ENCODE measurements at places on chromosomes 12 and 14. TPM values are rescaled to one million over a fixed set of nuclear protein-coding genes. Genes with fewer than 3 reads are reported as not detected.

DNA sequence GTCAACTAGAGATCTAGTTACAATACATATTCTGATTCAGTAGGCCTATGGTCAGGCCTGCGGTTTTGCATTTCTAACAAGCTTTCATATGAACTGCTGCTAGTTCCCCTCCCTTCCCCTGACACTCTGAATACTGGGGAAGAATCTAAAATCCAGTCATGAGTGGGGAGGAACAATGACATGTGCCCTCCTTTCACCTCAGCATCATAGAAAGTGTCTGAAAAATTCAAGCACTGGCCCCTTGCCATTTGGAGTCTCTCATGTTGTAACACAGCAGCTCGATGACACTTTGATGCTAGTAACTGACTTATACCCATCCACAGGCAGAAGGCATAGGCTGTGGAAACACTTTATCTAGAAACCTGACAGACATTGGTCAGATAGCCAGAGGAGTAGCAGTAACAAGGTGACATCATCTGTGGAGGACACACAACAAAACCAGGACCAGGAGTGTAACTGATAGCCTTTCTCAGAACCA lies 161.9 kb upstream of the RASSF8 start:
- H3K36me3 ChIP-seq: no peaks in the 10 kb centered on the region
- no peaks in the 10 kb centered on the region for H3K27me3 ChIP-seq
- H3K4me3 ChIP-seq: no peak overlapping the region
- DNase-seq: no peak
- H3K4me1 ChIP-seq: peaks cover 3% of the 10 kb centered on the region

- H3K27me3 ChIP-seq: no peaks in the 10 kb centered on the region
- H3K4me3 ChIP-seq: no peak overlapping the region
- H3K27ac ChIP-seq: no peak overlapping the region
- no peaks in the 10 kb centered on the region for H3K4me1 ChIP-seq
- DNase-seq: no peak
Measured at GRCh38 chr12:107645630-107646333, 39.8 kb upstream of the PWP1 start.

NKX2-1 gene
- not detected for total RNA-seq

GRCh38 chr12:32515137-32515873 lies 115.9 kb downstream of the FGD4 start:
- H3K4me1 ChIP-seq: no peaks in the 10 kb centered on the region
- no peaks in the 10 kb centered on the region for H3K27me3 ChIP-seq
- no peak overlapping the region for H3K4me3 ChIP-seq
- H3K27ac ChIP-seq: no peak overlapping the region
- no peaks in the 10 kb centered on the region for H3K36me3 ChIP-seq

DNA sequence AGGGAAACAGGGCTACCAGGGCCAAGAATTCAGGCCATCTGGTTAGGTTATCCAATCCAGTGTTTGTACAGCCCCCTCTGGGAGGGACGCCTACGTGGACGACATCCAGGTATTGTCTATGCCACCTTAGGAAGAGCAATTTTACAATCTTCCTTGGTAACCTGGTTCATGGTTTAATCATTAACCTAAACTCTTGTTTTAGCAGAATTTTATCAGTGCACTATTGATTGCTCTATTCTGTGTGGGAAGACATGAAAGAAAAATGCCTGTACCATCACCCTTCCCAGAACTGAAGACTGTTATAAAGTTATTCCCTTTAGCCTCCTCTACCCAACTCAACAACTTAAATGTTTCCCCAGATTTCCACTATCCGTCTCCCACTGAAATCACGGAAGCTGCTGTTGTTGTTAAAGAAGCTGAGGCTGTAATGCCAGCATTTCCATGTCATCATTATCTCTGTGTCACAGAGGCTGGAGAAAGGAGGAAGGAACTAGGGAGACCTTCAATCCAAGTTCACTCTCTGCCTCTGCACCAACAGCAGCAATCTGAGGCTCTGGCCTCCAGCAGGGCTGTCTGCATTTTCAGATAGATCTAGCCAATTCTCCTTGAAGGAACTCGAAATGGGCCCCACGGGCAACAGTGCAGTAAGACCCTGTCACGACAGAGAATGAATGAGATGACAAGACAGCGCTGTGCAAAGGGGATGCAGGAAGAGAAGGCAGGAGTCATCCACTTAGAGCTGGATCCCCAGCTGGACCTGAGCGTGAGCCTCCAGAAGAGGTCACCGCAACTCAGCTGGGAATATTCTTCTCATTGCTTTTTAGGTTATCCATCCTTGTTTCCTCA lies 183.4 kb upstream of the GZMB start:
- peak; percentile 27 for DNase-seq
- no peak overlapping the region for H3K4me3 ChIP-seq
- no peaks in the 10 kb centered on the region for H3K27me3 ChIP-seq
- H3K4me1 ChIP-seq: no peaks in the 10 kb centered on the region

DNA sequence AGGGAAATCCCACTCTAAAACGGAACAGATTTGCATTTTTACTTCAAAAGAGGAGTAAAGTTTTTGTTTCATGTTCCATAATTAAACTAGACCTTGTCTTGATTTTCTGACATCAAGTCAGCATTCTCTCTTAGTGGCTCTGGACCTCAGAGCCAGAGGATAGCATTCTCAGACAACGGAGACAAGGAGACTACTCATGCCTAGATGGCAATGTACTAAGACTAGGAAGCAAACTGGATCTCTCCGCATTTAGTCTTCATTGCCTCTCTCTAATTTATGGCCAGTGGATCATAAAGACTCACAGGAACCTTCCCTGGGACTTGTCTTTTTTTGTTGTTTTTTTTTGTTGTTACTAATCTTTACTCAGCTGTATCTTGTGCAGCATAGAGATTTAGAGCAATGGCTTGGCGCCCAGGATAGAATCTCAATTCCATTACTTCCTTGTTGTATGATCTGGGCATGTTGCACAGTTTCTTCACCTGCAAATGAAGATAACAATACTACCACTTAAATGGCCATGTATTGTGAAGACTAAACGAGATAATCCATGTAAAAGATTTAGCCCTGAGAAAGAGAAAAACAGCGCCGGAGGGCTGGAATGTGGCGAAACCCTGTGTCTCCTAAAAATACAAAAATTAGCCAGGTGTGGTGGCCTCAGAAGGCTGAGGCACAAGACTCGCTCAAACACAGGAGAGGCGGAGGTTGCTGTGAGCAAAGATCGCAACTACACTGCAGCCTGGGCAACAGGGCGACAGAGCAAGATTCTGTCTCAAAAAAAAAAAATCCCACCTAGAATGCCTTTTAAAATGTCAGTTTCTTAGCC lies 4.0 kb upstream of the GEMIN2 start:
- peaks cover 6% of the 10 kb centered on the region for H3K4me1 ChIP-seq
- H3K36me3 ChIP-seq: no peaks in the 10 kb centered on the region

GATC gene
- 20.0 TPM for total RNA-seq

- H3K27ac ChIP-seq: no peak overlapping the region
- H3K4me1 ChIP-seq: no peaks in the 10 kb centered on the region
- H3K27me3 ChIP-seq: peaks cover 11% of the 10 kb centered on the region
- DNase-seq: peak; percentile 61
Measured at GRCh38 chr12:49556391-49557186, 11.4 kb downstream of the MCRS1 start.

RTL1 gene
- total RNA-seq: not detected

NEDD8 gene
- total RNA-seq: 56.3 TPM

GRCh38 chr14:81519200-81520011 lies 14.2 kb downstream of the SEL1L start:
- no peak overlapping the region for H3K4me3 ChIP-seq
- peaks cover 13% of the 10 kb centered on the region for H3K4me1 ChIP-seq
- no peaks in the 10 kb centered on the region for H3K27me3 ChIP-seq
- peaks cover 20% of the 10 kb centered on the region for H3K36me3 ChIP-seq
- no peak for DNase-seq

GRCh38 chr14:68598621-68599447 lies 194.0 kb downstream of the ZFP36L1 start:
- peaks cover 21% of the 10 kb centered on the region for H3K4me1 ChIP-seq
- no peaks in the 10 kb centered on the region for H3K27me3 ChIP-seq
- no peaks in the 10 kb centered on the region for H3K36me3 ChIP-seq

GRCh38 chr12:3553681-3554370 lies 62.8 kb downstream of the PRMT8 start:
- H3K27me3 ChIP-seq: peaks cover 3% of the 10 kb centered on the region
- H3K4me1 ChIP-seq: no peaks in the 10 kb centered on the region
- no peaks in the 10 kb centered on the region for H3K36me3 ChIP-seq
- no peak for DNase-seq
- no peak overlapping the region for H3K27ac ChIP-seq
- no peak overlapping the region for H3K4me3 ChIP-seq

- H3K4me1 ChIP-seq: no peaks in the 10 kb centered on the region
- no peaks in the 10 kb centered on the region for H3K36me3 ChIP-seq
- no peaks in the 10 kb centered on the region for H3K27me3 ChIP-seq
- H3K27ac ChIP-seq: no peak overlapping the region
- no peak for DNase-seq
Measured at GRCh38 chr14:79325071-79325470, 886.2 kb downstream of the DIO2 start.

INHBC gene
- not detected for total RNA-seq

- H3K27ac ChIP-seq: no peak overlapping the region
- peaks cover 10% of the 10 kb centered on the region for H3K4me1 ChIP-seq
- DNase-seq: no peak
- peaks cover 7% of the 10 kb centered on the region for H3K27me3 ChIP-seq
- no peaks in the 10 kb centered on the region for H3K36me3 ChIP-seq
- no peak overlapping the region for H3K4me3 ChIP-seq
Measured at GRCh38 chr12:57049119-57049446, 846 bp downstream of the MYO1A start.

DNA sequence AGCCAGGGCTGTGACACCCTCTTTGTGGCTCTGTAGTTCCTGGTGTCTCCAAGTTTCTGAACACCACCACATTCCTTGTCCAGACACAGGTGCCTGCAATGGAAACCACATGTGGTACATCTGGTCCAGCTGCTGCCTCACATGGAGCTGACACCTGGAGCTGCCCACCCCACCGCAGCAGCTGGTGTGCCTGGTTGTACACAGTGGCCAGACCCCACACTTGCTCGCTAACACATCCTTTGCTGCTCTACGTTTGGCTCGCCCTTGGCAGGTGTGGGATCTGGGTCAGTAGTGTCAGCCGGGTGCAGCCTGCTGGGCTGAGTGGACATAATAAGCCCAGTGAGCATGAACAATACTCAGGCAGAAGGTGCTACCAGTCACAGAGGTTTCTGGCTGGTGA lies 198.9 kb downstream of the ADGRD1 start:
- H3K27ac ChIP-seq: no peak overlapping the region
- no peaks in the 10 kb centered on the region for H3K27me3 ChIP-seq
- DNase-seq: no peak
- H3K4me3 ChIP-seq: no peak overlapping the region
- no peaks in the 10 kb centered on the region for H3K36me3 ChIP-seq
- no peaks in the 10 kb centered on the region for H3K4me1 ChIP-seq

ETFRF1 gene
- total RNA-seq: 28.0 TPM

DNA sequence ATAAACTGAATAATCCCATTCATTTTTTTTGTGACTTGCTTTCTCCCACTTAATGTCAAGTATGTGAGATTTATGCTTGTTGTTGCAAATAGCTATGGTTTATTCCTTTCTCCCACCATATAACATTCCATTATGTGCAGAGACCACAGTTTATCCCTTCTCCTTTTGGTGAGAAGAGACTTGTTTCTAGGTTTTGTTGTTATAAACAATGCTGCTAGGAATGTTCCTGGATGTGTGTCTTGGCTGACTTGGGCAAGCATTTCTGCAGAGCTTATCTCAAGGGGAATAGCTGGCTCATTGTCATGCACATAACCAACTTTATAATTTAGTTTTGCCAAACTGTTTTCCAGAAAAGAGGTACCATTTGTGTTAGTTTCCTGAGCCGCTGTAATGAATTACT lies 47.6 kb upstream of the PPP1CC start:
- no peak overlapping the region for H3K27ac ChIP-seq
- no peaks in the 10 kb centered on the region for H3K4me1 ChIP-seq
- no peak for DNase-seq
- H3K27me3 ChIP-seq: no peaks in the 10 kb centered on the region

ASCL1 gene
- total RNA-seq: not detected

DNA sequence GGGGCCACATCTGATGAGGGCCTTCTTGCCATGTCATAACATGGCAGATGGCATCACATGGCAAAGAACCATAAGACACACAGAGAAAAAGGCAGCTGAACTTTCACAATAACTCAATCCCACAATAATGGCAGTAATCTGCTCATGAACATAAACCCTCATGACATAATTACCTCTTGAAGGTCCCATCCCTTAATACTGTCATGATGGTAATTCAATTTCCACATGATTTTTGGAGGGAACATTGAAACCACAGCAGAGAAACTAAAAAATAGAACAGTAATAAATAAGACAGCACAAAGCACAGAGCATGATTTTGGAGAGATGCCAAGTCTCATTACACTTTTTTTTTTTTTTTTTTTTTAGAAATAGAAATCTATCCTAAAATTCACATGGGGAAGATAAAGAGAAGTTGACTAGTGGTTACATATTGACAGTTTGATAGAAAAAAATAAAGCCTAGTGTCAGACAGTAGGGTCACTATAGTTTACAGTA lies 61.8 kb upstream of the ATF7IP start:
- peak; percentile 48 for DNase-seq
- no peaks in the 10 kb centered on the region for H3K36me3 ChIP-seq
- H3K4me1 ChIP-seq: no peaks in the 10 kb centered on the region
- H3K4me3 ChIP-seq: no peak overlapping the region
- no peak overlapping the region for H3K27ac ChIP-seq

NDRG2 gene
- total RNA-seq: under 0.01 TPM

TMEM132C gene
- total RNA-seq: not detected

DNA sequence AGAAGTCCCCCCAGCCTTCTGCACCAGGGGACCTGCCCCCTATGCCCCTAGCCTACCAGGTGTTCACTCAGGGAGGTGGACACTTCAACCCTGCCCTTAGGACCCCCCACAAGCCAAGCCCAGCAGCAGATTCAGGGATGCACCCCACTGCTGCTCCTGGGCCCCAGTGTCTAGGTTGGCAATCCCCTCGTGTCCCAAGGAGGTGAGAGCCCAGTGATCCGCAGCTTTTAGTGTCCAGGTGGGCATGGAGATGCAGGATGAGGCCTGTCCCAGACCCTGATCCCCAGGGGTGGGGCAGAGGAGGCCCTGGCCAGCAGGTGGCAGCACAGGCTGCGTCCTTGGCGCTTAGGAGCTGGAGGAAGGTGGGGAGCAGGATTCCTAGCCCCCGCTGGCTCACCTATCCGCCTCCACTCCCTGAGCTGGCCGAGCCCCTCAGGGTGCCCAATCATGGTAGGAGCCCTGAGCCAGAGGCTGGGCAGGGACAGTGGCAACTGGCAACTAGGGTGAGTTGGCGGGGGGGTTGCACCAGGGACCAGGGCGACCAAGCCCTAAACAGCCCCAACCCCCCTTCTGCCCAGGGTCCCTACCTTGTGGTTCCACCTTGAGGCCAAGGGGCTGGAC lies 4.1 kb downstream of the CKB start:
- no peak overlapping the region for H3K4me3 ChIP-seq
- DNase-seq: peak; percentile 98
- peaks cover 17% of the 10 kb centered on the region for H3K27me3 ChIP-seq
- no peaks in the 10 kb centered on the region for H3K36me3 ChIP-seq
- peaks cover 26% of the 10 kb centered on the region for H3K4me1 ChIP-seq

- no peaks in the 10 kb centered on the region for H3K27me3 ChIP-seq
- peaks cover 15% of the 10 kb centered on the region for H3K4me1 ChIP-seq
- no peak overlapping the region for H3K4me3 ChIP-seq
- peaks cover 5% of the 10 kb centered on the region for H3K36me3 ChIP-seq
Measured at GRCh38 chr12:123983822-123984485, 10.9 kb downstream of the ZNF664 start.

KLHDC1 gene
- 2.9 TPM for total RNA-seq

FANCM gene
- total RNA-seq: 6.8 TPM

All from osteoblast (primary cell).